ENCODE measurements at places on chromosomes 4 and X.

- DNase-seq: peak; percentile 56
Observed at GRCh38 chrX:66676413-66676812, 37.5 kb upstream of the EDA2R start.

- DNase-seq: no peak
Observed at GRCh38 chr4:9859810-9860209, 78.4 kb downstream of the DRD5 start.

DNA sequence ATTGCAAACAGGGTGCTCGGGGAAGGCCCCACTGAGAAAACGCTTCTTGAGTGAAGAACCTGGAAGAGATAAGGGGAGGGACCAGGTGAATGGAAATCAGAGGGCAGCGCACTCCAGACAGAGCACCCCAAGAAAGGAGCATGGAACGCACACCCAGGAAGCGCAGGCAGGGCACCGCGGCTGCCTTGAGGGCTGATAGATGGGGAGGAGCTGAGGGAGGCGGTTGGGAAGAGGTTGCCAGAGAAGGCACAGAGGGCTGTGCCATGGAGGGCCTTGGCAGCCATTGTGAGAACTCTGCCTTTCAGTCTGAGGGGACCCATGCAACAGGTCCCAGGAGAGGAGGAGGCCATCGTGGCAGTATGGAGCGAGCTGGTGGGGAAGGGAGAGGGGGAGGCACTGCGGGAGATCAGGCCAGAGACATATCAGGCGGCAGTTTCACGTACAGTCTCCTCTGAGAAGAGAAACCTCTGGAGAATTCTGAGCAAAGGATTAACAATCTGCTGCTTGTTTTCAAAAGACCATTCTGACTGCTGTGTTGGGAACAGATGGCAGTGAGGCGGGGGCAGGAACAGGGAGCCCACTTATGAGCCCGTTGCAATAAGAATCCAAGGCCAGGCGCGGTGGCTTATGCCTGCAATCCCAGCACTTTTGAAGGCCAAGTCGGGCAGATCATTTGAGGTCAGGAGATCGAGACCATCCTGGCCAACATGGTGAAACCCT lies 83.7 kb downstream of the PCYT1B start:
- DNase-seq: no peak

GRCh38 chr4:25098964-25099891 lies 61.0 kb downstream of the SEPSECS start:
- DNase-seq: peak; percentile 6

DNA sequence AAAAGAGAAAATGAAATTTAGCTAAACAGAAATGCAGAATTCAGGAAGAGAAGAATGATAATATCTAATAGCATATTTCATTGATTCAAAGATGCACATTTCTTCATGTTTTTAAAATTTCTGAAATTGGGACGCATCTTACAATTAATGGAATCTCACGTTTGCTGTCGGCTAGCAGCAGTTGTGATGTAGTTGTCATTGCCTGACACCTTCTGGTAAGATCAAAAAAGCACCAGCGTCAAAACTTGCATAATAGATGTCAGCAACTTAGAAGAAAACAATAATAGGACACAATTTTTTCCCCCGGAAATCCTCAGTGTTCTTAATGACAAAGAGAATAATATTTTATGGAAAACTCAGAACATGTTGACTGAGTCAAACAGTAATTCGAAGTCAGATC lies 29.8 kb upstream of the SLC7A3 start:
- DNase-seq: no peak

- no peak for DNase-seq
Observed at GRCh38 chr4:141169391-141169790, 36.1 kb upstream of the RNF150 start.
